ENCODE measurements at places on chromosomes 6 and 20. TPM values are rescaled to one million over a fixed set of nuclear protein-coding genes. Genes with fewer than 3 reads are reported as not detected.

DNA sequence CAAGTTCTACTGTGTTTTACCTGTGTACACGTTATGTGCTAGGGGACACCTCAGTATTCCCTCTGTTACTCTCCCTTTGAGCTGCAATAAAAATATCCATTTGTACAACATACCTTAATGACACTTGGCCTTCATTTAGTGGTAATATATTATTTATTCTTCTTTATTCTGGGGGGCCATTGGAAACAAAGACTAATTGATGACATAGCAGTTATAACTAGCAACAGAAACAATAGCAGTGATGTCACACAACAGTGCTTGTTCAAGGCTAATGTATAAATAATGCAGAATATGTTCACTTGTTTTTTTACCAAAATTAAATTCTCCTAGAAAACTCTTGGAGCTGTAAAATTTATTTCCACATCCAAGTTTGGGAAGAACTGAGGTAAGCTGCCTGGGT is 92.2 kb upstream of the FAM83B start:
- DNase-seq, result no peak

DNA sequence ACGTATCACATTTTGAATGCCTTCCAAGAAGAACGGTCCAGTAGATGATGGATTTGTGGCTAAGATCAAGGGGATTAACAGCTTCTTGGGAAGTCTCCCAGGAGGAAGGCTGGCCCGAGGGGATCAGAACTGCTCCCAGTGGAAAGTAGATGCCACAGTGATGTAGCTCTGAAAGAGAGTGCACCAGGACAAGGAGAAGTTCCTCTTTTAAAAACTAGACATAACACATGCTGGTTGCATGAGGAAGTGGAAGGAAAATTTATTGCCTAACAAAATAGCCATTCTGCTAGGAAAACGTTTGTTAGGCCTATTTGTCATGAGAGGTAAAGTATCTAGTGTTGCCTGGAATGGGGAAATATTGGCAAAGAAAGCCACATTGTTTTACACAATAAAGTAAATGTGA is 87.8 kb downstream of the CDH26 start:
- DNase-seq, result peak; percentile 31

GRCh38 chr20:2814587-2815051 is at the start of gene C20orf141:
Gene C20orf141, plus strand, starts transcription at chr20:2814987. Its CDS starts 198 bp downstream, at chr20:2815185.
- peak; percentile 96 for DNase-seq

GRCh38 chr6:112225691-112226090 is 28.7 kb downstream of the LAMA4 start:
- peak; percentile 53 for DNase-seq

DNA sequence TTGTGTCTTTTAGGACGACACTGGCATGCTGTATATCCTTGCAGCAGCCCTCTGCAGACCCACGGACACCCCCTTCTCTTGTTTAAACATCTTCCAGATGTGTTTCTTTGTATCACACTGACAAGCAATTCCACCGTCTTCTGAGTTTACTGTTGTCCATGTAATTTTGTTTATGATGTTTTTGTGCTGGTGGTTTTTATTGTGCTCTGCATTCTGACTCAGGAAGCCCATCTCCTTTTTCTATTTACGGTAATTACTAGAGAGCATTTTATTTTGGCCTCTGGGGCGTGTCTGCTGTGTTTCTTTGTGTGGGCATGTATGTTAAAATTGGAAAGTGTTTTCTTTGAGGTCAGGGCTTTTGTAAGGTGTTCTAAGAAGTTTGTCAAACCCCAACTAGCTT is 111.9 kb downstream of the JARID2 start:
- no peak for DNase-seq

DNA sequence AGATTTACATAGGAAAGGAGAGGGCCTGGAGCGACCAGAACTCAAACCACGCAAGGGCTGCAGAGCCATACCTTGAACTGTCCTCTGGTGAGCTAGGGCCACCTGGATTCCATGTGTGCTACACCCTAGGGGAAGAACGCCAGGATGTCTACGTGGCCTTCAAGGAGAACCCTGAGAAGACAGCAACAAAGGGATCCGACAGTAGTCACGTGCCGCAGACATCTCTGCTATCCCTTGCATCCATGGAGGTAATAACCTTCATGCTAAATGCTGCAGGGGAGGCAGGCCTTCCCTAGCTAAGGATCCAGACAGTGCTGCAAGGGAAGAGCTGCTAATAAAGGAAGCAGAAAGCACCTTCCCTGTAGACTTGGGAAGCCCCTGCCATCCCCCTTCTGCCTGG is 52.9 kb downstream of the NOL4L start:
- DNase-seq, result no peak

Gene NRSN1
- not detected for total RNA-seq

Gene VSTM2L
- total RNA-seq, result 1.5 TPM

Gene HUS1B
- total RNA-seq, result 0.77 TPM

DNA sequence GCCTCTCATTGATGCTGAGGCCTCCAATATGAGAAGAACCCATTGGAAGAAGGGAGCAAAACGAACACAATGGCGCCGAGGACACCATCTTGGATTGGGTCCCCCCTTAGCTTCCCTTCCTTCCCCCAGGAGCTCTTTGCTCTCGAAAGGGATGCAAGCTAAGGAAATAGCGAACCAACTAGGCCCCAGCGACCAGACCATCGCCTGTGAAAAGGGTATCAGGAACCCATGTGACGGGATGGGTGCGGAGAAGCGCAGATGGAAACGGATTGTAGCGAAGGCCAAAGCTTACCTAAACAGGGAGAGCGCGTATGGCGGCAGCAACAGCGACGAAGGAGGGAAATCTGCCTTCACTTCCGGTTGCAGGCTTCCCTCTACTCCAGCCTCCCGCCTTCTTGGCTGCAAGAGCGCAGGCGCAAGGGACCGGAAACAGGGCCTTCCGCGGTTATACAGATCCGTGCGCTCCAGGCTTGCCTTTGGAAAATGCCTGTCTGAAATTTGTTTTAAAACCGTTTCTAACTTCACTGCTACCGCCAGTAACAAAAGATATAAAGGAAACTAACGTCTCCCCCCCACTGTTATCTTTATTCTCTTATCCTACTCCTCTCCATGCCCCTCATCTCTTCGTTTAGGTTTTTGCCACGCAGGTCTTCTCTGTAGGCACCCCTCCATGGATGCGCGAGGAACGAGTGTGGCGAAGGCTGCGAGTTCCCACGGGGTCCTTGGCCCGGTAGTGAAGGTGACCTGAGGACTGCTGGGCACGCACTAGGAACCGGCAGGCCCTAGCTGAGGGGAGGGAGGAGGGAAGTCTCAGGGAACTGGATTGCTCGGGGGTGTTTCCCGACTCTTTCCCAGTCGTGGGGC is at the start of gene DDX39B:
DDX39B (minus strand) TSS at position 346 of the 864 bp plus-strand sequence. CDS start 1,471 bp downstream, outside the sequence.
- DNase-seq, result peak; percentile 96

Gene ZNF322
- 17.3 TPM for total RNA-seq

- DNase-seq, result no peak
These were observed 4.2 kb upstream of the TFAP2A start for GRCh38 chr6:10418862-10419748.

Gene RAD21L1
- not detected for total RNA-seq

Gene ZSWIM3
- total RNA-seq, result 5.6 TPM

Gene PBOV1
- total RNA-seq, result not detected

DNA sequence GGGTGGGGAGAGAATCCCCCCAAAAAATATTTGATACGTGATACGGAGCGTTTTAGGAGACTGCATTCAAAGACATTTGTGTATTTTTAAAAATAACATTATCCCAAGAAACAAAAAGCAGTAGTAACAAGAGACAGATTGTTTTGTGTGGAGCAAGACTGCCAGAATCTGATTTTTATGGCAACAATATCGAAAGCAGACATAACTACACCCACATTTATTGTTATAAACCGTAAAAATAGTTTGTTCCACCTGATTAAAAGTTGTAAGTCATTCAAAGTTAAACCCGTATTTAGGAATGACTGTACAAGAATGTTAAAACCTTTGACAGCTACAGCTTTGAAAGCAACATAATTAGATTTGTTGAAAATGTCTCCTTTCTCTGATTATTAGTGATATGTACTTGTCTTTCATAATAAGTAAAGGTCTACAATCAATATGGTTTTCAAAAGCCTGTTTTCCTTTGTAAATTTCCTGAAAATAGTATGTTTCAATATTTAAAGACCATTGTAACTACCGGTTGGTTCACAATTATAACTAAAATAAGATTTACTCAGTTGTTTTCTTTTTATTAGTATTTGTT is 2.7 kb downstream of the EYA4 start:
- peak; percentile 30 for DNase-seq

Measured in fibroblast of lung (primary cell).